Stimulated activated CD8-positive, alpha-beta memory T cell treated with anti-CD3 and anti-CD28 coated beads, Interleukin-7, amount 100 ng/mL, for 48 hours (primary cell): ENCODE measurements at places on chromosomes 6 and 20.

GRCh38 chr6:161394437-161394836 is 120.6 kb upstream of the AGPAT4 start:
- no peak for DNase-seq

DNA sequence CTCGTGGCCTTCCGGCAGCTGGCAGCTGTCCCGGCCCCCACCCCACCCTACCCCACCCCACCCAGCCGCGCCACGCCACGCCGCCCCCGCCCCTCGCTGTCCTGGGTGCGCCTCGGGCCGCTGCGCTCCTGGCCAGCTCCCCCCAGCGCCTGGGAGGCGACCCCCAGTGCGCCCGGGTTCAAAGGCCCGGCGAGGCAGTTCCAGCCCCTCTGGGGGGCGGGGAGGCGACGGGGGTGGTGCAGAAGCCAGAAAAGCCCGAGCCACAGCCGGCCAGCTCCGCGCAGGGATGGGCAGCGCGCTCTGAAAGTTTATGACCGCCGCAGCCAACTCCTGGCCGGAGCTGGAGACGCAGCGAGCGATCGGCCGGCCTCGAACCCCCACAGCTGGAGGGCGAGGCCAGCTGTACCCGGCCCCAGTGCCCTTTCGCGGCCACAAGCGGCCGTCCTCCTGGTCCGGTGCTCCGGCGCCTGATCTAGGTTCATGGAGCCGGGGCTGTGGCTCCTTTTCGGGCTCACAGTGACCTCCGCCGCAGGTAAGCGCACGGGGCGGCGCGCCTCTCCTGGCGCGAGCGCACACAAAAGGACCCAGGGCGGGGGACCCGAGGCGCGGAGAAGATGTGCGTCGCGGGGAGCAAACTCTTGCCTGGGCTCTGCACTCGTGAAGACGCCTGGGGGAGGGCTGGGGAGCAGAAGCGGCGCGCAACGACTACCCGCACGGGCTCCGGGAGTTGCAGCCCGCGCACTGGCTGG is at the start of gene EDN3:
Gene EDN3 (plus strand): TSS at position 279 of the 749 bp plus-strand sequence. CDS start 202 bp downstream, at position 481.
- no peak for DNase-seq

DNA sequence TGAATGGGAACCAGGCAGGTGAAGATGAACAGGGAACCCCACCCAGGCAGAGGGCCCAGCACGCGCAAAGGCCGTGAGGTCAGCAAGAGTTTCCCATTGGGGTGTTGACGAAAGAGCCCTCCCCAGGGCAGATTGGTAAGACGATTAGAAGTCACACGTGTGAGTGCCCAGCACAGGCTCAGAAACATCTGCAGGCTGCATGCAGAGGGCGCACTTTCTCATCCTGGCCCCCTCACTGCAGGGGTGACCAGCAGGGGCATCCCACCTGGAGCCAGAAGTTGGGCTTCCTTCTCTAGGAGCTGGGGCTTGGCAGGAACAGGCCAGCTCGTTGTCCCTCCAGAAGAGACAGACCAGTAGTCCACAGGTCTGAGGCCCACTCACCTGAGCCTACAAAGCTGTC is 38.4 kb downstream of the VSTM2L start:
- DNase-seq: no peak

GRCh38 chr6:170265655-170266054 is 25.2 kb downstream of the DLL1 start:
- no peak for DNase-seq

DNA sequence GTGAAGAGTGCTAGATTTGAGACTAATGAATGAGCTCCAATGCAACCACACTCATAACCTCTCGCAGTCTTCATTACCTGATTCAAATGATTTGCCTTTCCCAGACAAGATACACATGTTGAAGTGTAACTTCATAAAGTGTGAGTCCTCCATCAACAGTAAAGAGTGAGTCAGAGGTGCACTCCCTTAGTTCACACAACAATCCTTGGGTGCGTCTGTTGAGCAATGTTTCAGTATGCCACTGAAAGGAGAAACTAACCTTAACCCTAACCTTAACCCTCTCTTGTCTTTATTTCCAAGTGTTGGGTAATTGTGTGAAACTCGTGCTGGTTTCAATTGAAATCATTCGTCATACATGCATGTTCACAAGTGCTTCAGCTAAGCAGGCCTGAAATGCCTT is 21.0 kb upstream of the RIN2 start:
- DNase-seq: no peak

GRCh38 chr6:15276036-15276985 is 30.4 kb downstream of the JARID2 start:
- no peak for DNase-seq

GRCh38 chr6:4336778-4337442 is 201.5 kb upstream of the ECI2 start:
- no peak for DNase-seq

GRCh38 chr6:165969184-165969583 is 198.5 kb downstream of the TBXT start:
- no peak for DNase-seq

- no peak for DNase-seq
These were observed 144.1 kb downstream of the QRSL1 start for GRCh38 chr6:106773522-106773921.

- DNase-seq: no peak
These were observed 339.4 kb downstream of the BMP2 start for GRCh38 chr20:7106910-7107309.

GRCh38 chr6:34201455-34202107 is 35.1 kb upstream of the HMGA1 start:
- DNase-seq: no peak

DNA sequence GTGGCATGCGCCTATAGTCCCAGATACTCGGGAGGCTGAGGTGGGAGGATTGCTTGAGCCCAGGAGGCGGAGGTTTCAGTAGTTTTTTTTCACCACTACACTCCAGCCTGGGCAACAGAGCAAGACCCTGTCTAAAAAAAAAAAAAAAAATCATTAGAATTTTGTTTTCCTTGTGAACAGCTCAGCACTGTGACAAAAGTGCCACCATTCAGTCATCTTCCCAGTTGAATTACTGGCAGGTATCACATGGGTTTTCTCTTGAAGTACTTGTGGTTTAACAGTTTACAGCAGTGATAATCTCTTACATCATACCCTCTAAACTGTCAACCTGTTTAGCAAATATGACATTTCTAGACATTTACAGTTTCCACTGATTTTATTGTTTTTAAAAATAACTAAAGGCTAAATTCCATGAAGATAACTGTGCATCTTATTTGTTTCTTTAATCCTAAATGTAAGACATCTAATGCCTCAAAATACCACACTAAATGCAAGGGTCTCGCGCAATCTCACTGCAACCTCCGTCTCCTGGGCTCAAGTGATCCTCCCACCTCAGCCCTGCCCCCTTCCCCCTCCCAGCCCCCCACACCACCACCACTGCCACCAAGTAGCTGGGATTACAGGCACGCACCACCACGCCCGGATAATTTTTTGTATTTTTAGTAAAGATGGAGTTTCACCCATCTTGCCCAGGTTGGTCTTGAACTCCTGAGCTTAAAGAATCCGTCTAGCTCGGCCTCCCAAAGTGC is 7.0 kb downstream of the TRPC4AP start:
- DNase-seq: no peak

GRCh38 chr6:34115403-34115795 is 30.5 kb downstream of the GRM4 start:
- no peak for DNase-seq

DNA sequence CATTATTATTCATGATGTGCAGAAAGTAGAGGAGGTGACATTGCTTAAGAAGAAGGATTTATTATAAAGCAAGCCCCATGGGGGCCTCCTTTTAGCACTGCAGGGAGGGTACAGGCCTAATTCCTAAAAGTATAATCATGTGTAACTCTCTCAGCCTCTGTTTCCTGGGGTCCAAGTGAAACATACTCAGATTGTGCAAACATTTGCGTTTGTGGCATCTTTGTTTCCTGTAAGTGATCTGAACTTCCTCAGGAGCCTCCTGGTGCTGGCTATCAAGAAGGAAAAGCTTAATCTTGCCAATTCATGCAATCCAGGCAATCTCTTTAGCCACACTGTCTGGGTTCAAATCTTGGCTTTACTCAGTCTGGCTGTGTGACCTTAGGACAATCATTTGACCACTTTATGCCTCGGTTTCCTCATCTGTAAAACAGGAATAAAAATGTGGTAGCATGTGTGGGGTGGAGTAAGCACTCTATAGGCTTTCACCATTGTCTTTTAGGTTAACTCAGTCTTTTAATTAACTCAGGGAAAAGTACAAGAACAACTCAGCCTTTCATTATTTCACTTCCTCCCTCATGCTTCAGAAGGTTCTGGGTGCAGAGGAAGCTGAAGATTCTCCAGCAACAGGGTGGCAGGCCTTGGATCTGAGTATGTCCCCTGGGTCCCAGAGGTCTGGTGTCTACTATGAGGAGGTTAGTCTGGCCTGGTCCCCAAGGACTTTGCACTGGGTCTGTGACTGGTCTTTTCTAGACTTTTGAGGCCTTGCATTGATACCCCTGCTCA is 831 bp upstream of the SIRPB2 start:
- no peak for DNase-seq

DNA sequence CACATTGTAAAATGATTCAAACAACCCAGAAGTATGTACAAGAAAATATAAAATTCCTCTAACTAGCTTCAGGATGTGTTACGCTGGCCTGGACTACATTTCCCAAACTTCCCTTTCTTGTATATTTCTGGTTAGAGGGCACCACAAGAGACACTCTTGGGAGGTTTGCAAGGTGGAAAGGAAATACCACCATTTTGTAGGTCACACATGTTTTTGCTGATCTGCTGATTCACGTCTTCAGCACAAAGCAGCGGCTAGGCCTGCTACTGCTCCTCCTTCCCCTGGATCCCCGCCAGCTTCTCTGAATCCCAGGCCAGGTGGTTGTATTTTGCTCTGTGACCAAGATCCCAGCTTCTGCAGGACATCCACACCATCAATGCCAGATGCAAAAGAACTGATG is 104.2 kb downstream of the AGPAT4 start:
- no peak for DNase-seq

GRCh38 chr6:16129623-16130401 is 926 bp downstream of the MYLIP start:
- DNase-seq: no peak

DNA sequence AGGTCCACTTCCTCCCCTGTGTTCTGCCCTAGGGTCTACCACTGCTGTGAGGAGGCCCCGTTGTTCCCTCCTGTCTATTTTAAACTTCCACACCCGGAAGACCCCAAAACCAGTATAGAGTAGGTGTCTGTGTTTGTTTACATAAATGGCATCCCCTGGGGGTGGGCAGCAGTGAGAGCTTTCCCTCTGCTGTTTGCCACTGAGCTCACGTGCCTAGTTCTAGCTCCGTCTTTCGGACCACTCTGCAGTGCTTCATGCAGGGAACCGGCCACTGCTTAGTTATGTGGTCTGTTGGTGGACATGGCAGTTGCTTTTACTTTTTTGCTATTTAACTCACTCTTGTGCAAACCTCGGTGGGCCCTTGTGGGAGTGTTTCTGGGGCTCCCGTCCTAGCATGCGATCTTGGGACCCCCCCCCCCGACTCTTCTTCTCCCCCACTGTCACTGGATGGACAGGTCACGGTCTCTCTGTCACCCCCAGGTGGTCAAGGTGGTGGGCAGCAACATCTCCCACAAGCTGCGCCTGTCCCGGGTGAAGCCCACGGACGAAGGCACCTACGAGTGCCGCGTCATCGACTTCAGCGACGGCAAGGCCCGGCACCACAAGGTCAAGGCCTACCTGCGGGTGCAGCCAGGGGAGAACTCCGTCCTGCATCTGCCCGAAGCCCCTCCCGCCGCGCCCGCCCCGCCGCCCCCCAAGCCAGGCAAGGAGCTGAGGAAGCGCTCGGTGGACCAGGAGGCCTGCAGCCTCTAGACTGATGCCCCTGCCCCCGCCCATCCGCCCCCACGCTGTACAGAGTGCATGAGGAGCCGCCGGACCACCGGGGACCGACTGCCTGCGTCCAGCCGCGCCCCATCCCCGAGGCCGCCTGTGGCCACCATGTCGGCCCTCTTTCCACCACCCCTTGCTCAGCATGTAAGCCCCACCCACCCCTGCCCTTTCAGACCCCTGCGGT is 40.9 kb downstream of the VSTM2L start:
- no peak for DNase-seq
